PC-9 (cell line): ENCODE measurements at places on chromosomes 5 and 9. TPM values are rescaled to one million over a fixed set of nuclear protein-coding genes. Genes with fewer than 3 reads are reported as not detected.
A peak's percentile ranks its signal among the peaks of the same experiment; 100 is the strongest.

Gene CDX1
- total RNA-seq, result not detected in 2 replicates

Gene BHMT2
- total RNA-seq, result not detected in 2 replicates

Gene EQTN
- total RNA-seq, result not detected in 2 replicates

Gene CDC14B
- 43.3 and 47.2 TPM in 2 replicates for total RNA-seq

Gene DND1
- 1.2 and 2.0 TPM in 2 replicates for total RNA-seq

- no peaks in the 10 kb centered on the region for H3K36me3 ChIP-seq
- no peak overlapping the region for H3K27ac ChIP-seq
- peaks cover 36% of the 10 kb centered on the region for H3K4me1 ChIP-seq
- no peak for DNase-seq
- H3K4me3 ChIP-seq, result no peak overlapping the region
- H3K27me3 ChIP-seq, result no peaks in the 10 kb centered on the region
Observed at GRCh38 chr5:159877016-159877415, 39.3 kb upstream of the ADRA1B start.

- H3K4me3 ChIP-seq, result no peak overlapping the region
- no peaks in the 10 kb centered on the region for H3K36me3 ChIP-seq
- H3K27ac ChIP-seq, result no peak overlapping the region
- H3K27me3 ChIP-seq, result peaks cover 16% of the 10 kb centered on the region
- no peaks in the 10 kb centered on the region for H3K4me1 ChIP-seq
Observed at GRCh38 chr5:148659641-148660345, 5.5 kb upstream of the HTR4 start.

- no peak overlapping the region for H3K4me3 ChIP-seq
- H3K36me3 ChIP-seq, result no peaks in the 10 kb centered on the region
- H3K27me3 ChIP-seq, result no peaks in the 10 kb centered on the region
Observed at GRCh38 chr5:112097768-112098167, 321.3 kb downstream of the EPB41L4A start.

- H3K4me1 ChIP-seq, result no peaks in the 10 kb centered on the region
- peak; percentile 0 for DNase-seq
- no peaks in the 10 kb centered on the region for H3K36me3 ChIP-seq
- no peak overlapping the region for H3K4me3 ChIP-seq
- H3K27ac ChIP-seq, result no peak overlapping the region
Observed at GRCh38 chr9:29691758-29692407, 2118.6 kb upstream of the C9orf72 start.

GRCh38 chr5:158875272-158875679, 224.4 kb downstream of the EBF1 start:
- no peaks in the 10 kb centered on the region for H3K36me3 ChIP-seq
- peaks cover 12% of the 10 kb centered on the region for H3K27me3 ChIP-seq
- H3K4me1 ChIP-seq, result no peaks in the 10 kb centered on the region
- DNase-seq, result no peak
- no peak overlapping the region for H3K27ac ChIP-seq
- no peak overlapping the region for H3K4me3 ChIP-seq

DNA sequence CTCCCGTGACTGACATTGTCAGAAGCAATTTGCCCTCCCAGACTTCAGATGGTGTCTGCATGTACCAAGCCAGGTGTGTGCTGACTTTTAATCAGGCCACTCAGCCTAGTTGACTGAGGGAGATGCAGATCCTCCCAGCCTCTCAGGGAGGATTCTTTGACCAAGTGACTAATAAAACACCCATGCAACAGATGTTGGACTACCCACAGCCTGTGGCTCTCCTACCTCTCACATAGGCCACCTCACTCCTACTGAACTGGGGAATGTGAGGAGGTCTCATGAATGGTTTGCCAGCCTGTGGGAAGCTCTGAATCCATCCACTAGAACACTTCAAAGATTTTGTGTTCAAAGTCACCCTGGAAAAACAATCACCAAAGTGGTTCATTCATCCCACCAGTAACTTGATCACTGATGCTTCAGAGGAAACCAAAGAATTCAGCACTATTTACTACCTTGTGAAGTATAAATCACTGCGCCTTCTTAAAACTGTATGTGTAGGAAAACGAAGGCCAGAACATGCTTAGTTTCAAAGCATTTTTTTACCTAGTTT, 80.1 kb downstream of the ESM1 start:
- H3K27ac ChIP-seq, result no peak overlapping the region
- H3K36me3 ChIP-seq, result no peaks in the 10 kb centered on the region
- no peak for DNase-seq
- H3K27me3 ChIP-seq, result peaks cover 4% of the 10 kb centered on the region; the same call in 1 of the 2 replicates
- no peak overlapping the region for H3K4me3 ChIP-seq
- no peaks in the 10 kb centered on the region for H3K4me1 ChIP-seq

- H3K27me3 ChIP-seq, result no peaks in the 10 kb centered on the region
- H3K4me1 ChIP-seq, result no peaks in the 10 kb centered on the region
- H3K36me3 ChIP-seq, result no peaks in the 10 kb centered on the region
- H3K27ac ChIP-seq, result no peak overlapping the region
- no peak overlapping the region for H3K4me3 ChIP-seq
Observed at GRCh38 chr5:138051441-138052296, 18.8 kb upstream of the FAM13B start.

DNA sequence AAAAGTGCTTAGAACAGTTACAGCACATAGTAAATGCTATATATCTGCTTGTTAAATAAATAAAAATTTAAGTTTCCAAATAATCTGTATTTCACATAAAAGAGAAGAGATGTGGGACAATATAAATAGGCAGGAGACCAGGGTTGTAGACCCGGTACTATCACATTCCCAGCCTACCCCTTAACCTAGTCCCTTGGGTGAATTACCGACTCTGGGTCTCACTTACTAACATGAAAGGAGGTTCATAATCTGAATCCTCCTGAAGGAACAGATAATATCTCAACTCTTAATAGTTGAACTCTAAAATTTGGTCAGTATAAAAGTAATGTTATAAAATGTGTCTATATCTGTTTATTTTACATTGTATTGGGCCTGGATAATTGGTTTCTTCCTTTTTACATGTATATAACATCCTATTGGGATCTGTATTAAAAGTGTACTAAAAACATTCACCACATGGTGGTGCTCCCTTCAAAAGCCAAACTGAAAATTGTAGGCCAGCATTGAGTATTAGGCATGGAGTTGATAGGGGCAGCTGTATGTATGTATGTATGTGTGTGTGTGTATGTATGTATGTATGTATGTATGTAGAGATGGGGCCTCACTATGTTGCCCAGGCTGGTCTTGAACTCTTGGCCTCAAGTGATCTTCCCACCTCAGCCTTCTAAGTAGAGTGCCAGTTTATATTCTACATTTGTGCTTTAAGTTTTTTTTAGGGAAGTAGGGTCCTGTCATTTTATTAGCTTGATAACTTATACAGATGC, 64.2 kb upstream of the ABL1 start:
- H3K36me3 ChIP-seq, result no peaks in the 10 kb centered on the region
- H3K27me3 ChIP-seq, result no peaks in the 10 kb centered on the region
- peak; percentile 46 for DNase-seq
- no peak overlapping the region for H3K27ac ChIP-seq

DNA sequence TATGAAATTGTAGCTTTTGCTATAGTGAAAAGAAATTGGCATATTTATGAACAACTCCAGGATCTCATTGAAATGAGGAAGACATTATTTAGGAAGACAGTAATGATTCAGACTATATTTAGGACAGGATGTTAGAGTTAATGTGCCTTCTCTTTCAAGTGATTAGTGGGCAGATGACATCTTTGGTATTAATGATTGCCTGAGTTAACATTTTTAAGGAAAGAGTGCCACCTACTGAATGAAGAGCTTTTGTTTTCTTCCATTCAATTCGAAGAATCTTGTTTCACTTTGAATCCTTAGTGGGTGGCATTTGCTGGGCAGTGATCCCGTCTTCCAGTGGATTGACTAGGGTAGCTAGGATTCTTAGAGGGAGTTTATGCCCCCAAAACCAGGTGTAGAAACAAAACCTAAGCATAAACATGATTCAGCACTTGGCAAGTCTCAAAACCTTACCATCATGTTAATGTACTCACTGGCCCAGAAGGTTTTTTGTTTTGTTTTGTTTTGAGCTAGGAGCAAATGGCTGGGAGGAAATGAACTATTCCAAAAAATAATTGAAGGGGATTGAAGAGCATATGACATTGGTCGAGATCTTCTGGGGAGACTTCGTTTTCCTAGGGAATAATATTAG, 23.2 kb downstream of the MAP3K1 start:
- peaks cover 21% of the 10 kb centered on the region for H3K4me1 ChIP-seq
- DNase-seq, result peak; percentile 58
- no peaks in the 10 kb centered on the region for H3K36me3 ChIP-seq
- H3K4me3 ChIP-seq, result no peak overlapping the region; the same call in 1 of the 2 replicates
- H3K27ac ChIP-seq, result peak overlapping the region; percentile 32
- no peaks in the 10 kb centered on the region for H3K27me3 ChIP-seq
